ENCODE measurements at places on chromosomes 2 and 18. TPM values are rescaled to one million over a fixed set of nuclear protein-coding genes. Genes with fewer than 3 reads are reported as not detected.

Gene XDH
- total RNA-seq: not detected

Gene SERPINB2
- total RNA-seq: not detected

Gene AQP4
- total RNA-seq: not detected

Gene POTEC
- total RNA-seq: not detected

Gene GLI2
- total RNA-seq: not detected

Gene FAM228A
- total RNA-seq: not detected

Gene L3MBTL4
- total RNA-seq: 0.13 TPM

Gene ACADL
- total RNA-seq: not detected

Gene KCNE4
- not detected for total RNA-seq

Gene GAL3ST2
- 0.25 TPM for total RNA-seq

Gene DIPK1C
- total RNA-seq: not detected

Gene C1QL2
- not detected for total RNA-seq

Gene PRKAG3
- not detected for total RNA-seq

Gene UNC80
- not detected for total RNA-seq

Gene ANTXR1
- 0.30 TPM for total RNA-seq

Gene C2orf66
- not detected for total RNA-seq

Gene FBXO15
- 1.4 TPM for total RNA-seq

Gene MARCO
- total RNA-seq: not detected

Gene RTP5
- 0.25 TPM for total RNA-seq

Gene NDUFS1
- total RNA-seq: 96.4 TPM

Gene TXNDC2
- total RNA-seq: not detected

Gene FSHR
- not detected for total RNA-seq

Gene B4GALT6
- total RNA-seq: 3.8 TPM

Gene SERPINB7
- not detected for total RNA-seq

Gene RAB6C
- 0.06 TPM for total RNA-seq

Gene METTL5
- total RNA-seq: 89.7 TPM

Gene CNRIP1
- not detected for total RNA-seq

Gene AQP12B
- not detected for total RNA-seq

Gene DNER
- not detected for total RNA-seq

Gene CARF
- 3.8 TPM for total RNA-seq

Gene ANKRD30B
- total RNA-seq: not detected

Gene TSPYL6
- total RNA-seq: not detected

Gene CCDC85A
- total RNA-seq: not detected

Measured in activated CD8-positive, alpha-beta memory T cell treated with anti-CD3 and anti-CD28 coated beads for 36 hours (primary cell).